ENCODE measurements at places on chromosomes 2 and 18. TPM values are rescaled to one million over a fixed set of nuclear protein-coding genes. Genes with fewer than 3 reads are reported as not detected.

DNA sequence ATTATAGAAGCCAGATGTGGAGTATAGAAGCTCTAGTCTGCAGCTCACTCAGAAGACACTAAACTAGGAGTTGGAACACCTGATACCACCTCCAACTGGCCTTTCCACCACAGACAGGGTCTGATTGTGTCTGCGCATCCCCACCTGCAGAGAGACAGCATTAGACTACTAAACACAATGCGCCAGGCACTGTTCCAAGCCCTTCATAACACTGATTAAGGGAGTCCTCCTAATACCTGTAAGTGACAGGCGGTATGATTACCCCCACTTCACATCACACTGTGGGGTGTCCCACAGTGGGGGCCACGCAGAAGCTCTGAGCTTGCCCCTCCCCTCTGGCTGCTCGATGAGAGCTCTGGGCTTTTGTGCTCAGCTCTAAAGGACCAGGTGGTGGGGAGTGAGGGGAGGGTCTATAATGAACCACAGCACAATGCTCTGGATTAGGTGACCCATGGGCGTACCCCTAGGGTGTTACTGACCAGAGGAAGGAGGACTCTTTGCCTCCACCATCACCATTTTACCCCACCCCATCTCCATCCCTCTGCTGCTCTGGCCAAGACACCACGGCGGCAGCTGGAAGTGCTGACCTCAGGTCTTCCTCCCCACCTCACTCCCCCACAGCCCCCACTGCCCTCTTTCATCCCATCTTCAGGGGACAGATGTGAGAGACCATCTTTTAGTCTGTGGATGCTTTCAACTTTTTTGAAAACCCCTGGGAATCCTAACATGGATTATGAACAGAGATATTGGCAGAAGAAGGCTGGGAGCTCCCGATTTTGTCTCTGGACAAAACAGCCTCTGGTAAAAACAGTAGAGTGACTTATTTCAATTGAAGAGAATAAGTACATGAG is 145.1 kb downstream of the GFPT1 start:
- no peak overlapping the region for H3K4me3 ChIP-seq
- H3K27me3 ChIP-seq, result no peaks in the 10 kb centered on the region
- no peak for DNase-seq
- peaks cover 3% of the 10 kb centered on the region for H3K36me3 ChIP-seq
- H3K27ac ChIP-seq, result no peak overlapping the region
- H3K4me1 ChIP-seq, result no peaks in the 10 kb centered on the region

DNA sequence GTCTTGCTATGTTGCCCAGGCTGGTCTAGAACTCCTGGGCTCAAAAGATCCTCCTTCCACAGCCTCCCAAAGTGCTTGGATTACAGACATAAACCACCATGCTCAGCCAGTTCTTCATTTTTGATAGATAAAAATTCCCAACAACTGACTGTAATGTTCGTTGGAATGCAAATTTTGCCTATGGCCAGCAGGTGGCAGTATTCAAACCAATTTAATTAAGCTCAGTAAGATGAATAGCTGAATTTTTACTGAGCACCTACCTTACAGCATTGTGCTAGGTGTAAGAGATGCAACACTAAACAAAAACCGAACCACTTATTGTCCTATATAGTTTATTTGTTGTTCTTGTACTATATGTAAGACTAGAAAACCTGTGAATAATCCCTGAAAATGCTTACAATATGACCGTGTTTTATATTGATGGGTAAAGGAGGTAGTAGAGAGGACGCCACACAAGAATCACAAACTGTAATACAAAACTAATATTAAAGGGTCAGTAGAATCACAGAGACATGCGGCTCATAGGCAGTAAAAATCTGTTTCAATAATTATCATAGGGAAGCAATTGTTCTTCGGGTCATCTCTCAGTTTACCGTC is 8.2 kb upstream of the TMEM182 start:
- H3K4me3 ChIP-seq, result no peak overlapping the region
- peaks cover 23% of the 10 kb centered on the region for H3K4me1 ChIP-seq
- no peaks in the 10 kb centered on the region for H3K36me3 ChIP-seq
- peak overlapping the region; percentile 66 for H3K27ac ChIP-seq
- DNase-seq, result no peak

- H3K4me3 ChIP-seq, result no peak overlapping the region
- no peaks in the 10 kb centered on the region for H3K36me3 ChIP-seq
- H3K4me1 ChIP-seq, result no peaks in the 10 kb centered on the region
- no peak for DNase-seq
These were observed 25.1 kb downstream of the COLEC12 start for GRCh38 chr18:475202-476031.

DNA sequence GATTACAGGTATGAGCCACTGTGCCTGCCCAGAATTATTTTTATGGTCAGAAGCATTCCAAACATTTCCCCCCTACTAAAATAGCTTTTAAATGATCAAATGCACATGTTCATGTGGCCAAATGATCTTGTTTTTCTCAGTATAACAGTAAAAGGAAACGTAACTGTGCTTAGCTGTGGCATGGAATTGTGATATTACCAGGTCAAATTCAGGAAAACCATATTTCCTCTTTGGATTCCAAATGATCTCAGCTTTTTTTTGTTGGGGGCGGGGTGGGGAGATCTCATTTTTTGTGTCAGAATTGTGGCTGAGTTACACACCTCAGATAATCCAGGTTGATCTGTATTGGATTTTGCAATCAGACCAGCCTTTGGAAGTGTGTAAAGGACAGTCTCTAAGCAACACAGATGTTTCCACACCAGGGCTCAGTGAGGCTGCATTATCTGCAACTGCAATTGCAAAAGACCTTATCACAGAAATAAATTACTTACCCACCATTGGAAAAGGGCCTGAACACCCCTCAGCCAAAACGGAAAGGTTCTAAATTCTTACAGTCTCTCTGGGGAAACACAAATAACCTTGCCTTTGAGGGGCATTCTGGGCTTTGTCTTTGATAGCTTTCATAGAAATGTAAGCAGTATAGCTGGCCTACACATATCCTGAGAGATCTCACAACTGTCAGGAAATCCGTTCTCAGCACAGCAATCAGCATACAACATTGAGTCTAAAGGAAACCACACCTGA is 8.4 kb downstream of the CASP10 start:
- no peaks in the 10 kb centered on the region for H3K27me3 ChIP-seq
- no peak overlapping the region for H3K27ac ChIP-seq
- H3K4me3 ChIP-seq, result no peak overlapping the region

- H3K27ac ChIP-seq, result no peak overlapping the region
- no peak for DNase-seq
- H3K36me3 ChIP-seq, result peaks cover 23% of the 10 kb centered on the region
These were observed 23.3 kb downstream of the KCTD18 start for GRCh38 chr2:200486529-200486928.

- peak overlapping the region; percentile 81 for H3K27ac ChIP-seq
- peak overlapping the region; percentile 48 for H3K4me3 ChIP-seq
- peak; percentile 83 for DNase-seq
- H3K27me3 ChIP-seq, result peaks cover 1% of the 10 kb centered on the region
- no peaks in the 10 kb centered on the region for H3K36me3 ChIP-seq
These were observed 24.9 kb downstream of the CIDEA start for GRCh38 chr18:12278741-12279682.

DNA sequence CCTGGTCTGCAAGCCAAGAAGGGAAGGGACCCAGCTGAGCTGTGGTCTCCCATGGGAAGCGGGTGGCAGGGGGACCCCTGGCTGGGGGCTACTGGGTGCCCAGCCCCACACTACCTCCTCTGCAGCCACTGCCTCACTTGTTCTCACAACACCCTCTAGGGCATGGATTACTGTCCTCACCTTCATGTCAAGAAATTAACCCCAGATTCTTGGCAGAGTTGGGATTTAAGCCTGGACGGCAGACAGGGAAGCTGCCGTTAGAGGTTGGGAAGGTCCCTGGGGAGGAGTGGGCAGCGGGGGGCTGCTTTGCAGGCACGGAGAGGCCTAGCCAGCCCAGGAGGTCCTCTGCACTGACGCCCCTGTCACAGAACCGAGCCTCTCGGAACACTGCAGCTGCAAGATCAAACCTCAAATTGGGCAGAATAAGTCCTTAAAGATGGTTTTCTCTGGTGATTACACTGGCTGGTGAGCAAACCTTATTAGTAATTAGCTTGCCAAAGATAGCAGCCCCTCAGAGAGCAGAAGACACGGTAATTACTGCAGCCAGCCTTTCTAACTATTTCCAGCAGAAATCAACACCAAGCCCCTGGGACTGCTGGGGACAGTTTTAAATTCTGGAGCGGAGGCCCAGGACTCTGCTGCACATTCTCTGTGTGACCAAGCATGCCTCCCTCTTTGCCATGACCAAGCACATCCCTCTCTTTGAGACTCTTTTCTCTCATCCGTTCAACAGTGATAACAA is 35.9 kb downstream of the KCNF1 start:
- no peaks in the 10 kb centered on the region for H3K27me3 ChIP-seq
- no peak overlapping the region for H3K27ac ChIP-seq
- H3K36me3 ChIP-seq, result no peaks in the 10 kb centered on the region
- DNase-seq, result no peak
- no peak overlapping the region for H3K4me3 ChIP-seq
- no peaks in the 10 kb centered on the region for H3K4me1 ChIP-seq

- H3K4me1 ChIP-seq, result no peaks in the 10 kb centered on the region
- no peak for DNase-seq
- H3K4me3 ChIP-seq, result no peak overlapping the region
- no peak overlapping the region for H3K27ac ChIP-seq
- no peaks in the 10 kb centered on the region for H3K36me3 ChIP-seq
These were observed 194.2 kb upstream of the MEX3C start for GRCh38 chr18:51391731-51392130.

- H3K4me1 ChIP-seq, result peaks cover 7% of the 10 kb centered on the region
- H3K36me3 ChIP-seq, result no peaks in the 10 kb centered on the region
- no peaks in the 10 kb centered on the region for H3K27me3 ChIP-seq
These were observed 39.7 kb upstream of the RAPH1 start for GRCh38 chr2:203574824-203575223.

- no peak overlapping the region for H3K27ac ChIP-seq
- no peaks in the 10 kb centered on the region for H3K4me1 ChIP-seq
- H3K27me3 ChIP-seq, result no peaks in the 10 kb centered on the region
These were observed 2.2 kb upstream of the KCNH7 start for GRCh38 chr2:162840598-162841246.

BOLA3 gene
- 65.9 TPM for total RNA-seq

GRCh38 chr2:116585669-116586327 is 1228.7 kb upstream of the DDX18 start:
- H3K36me3 ChIP-seq, result no peaks in the 10 kb centered on the region
- DNase-seq, result no peak
- no peaks in the 10 kb centered on the region for H3K4me1 ChIP-seq
- no peaks in the 10 kb centered on the region for H3K27me3 ChIP-seq

SDC1 gene
- 0.38 TPM for total RNA-seq

HSPE1 gene
- total RNA-seq, result 120 TPM

DNA sequence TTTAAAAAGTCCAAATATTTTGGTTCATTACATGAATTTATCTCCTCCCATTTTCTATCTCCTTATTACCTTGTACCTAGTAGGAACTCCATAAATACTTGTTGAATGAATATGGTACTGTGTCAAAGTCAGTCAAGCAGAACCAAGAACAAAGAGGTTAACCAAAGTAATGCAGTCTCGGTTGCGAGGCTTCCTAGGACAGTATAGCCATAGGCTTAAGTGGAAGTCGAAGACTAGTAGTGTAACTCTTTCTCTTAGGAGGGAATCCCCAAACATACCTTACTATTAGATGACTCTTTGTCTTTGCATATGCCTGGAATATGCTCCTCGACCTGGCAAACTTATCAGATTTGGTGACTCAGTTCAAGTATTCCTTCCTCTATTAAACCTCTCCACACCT is 4.8 kb downstream of the LIPT1 start:
- no peak overlapping the region for H3K4me3 ChIP-seq
- H3K36me3 ChIP-seq, result peaks cover 67% of the 10 kb centered on the region
- H3K4me1 ChIP-seq, result no peaks in the 10 kb centered on the region
- H3K27me3 ChIP-seq, result no peaks in the 10 kb centered on the region
